ENCODE measurements at places on chromosomes 4 and X.

DNA sequence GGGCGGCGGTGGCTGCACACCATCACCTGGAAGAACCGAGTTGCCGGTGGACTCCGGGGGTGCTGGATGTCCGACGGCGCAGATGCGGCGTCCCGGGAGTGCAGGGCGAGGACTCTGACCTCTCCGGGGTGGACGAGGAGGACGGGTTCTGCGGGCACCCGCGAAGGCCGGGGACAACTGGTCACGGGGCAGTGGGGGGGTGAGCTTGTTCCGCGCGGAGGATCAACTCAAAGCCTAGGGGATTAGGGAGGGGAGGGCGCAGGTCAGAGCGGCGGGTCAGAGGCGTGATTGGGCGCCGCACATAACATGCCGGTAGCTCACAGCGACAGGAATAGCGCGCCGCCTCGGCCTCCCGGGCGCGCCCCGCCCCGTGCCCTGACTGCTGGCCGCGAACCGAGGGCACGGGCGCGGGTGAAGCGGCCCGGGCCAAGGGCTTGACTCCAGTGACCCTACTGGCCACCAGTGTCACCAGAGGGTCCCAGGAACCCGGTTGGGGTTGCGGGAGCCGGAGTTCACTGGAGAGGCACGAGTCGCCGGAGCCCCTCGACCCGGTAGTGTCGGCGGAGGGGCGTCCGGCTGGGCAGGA, at the start of gene KLHL34:
TSS of gene KLHL34 (minus strand) at position 179 of the 586 bp plus-strand sequence. CDS start 542 bp downstream, outside the sequence.
- no peak for DNase-seq

GRCh38 chrX:76453737-76454406, 26.4 kb downstream of the MAGEE1 start:
- DNase-seq, result no peak

GRCh38 chrX:6909396-6909795, 238.1 kb upstream of the STS start:
- DNase-seq, result no peak

DNA sequence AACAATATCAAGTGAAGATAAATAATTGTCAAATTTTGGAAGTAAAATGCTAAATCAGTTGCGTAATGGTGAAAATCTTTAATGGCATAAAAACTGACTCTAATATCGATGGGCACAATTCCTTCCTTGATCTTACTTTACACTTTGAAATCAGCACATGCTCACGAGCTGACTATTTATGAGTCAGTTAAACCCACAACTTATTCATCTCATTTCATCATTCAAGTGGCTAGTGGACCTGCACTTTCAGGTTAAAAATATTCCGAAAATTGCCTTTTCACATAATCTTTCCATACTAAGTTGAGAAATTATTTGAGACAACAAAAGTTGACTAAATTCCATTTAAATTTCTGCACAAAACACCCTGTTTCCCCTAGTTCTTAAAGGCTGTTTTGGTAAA, 582.1 kb upstream of the TENM3 start:
- DNase-seq, result no peak

- DNase-seq, result no peak
These were observed 12.4 kb downstream of the SMIM14 start for GRCh38 chr4:39626261-39626660.

- DNase-seq, result no peak
These were observed 64.2 kb downstream of the GEMIN8 start for GRCh38 chrX:13965531-13965930.
